ENCODE measurements at places on chromosomes 12 and 14.
A peak's percentile ranks its signal among the peaks of the same experiment; 100 is the strongest.

DNA sequence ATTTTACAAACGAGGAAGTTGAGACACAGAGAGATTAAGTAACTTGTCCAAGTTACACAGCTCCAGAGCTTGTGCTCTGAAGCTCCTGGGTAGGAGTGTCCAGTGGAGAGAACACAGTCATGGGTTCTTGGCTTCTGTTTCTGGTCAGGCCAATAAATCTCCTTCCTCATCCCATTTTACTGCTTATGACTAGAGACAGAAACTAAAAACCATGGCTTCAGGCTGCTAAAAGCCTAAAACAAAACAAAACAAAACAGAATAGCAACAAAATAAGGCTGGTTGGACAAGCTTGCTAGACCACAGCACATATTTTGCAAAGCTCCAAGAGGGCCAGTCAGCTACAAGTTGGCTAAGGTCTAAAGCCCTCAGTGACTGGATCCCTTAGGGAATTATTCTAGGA is 49.8 kb downstream of the PTGER2 start:
- no peak for DNase-seq

DNA sequence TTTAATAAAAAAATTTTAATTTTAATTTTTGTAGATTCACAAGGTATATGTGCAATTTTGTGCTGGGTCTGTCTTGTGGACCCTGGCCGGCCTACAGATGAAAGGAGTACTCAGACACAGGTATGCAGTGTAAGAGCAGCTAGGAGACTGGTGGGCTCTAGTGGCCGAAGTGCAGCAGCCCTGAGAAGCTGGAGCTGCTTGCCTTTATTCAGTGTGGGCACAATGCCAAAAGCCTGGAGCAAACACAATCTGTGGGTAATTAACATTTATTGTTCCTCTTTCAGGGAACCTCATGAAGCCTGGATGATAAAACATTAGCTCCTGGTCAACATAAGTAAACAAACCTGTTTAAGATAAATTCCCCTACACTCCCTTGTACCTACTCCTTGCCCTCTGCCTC is 135.7 kb upstream of the SEL1L start:
- no peak for DNase-seq

- DNase-seq, result no peak
These were observed 17.7 kb downstream of the C12orf71 start for GRCh38 chr12:27064397-27065342.

- DNase-seq, result no peak
These were observed 196.4 kb downstream of the RASSF9 start for GRCh38 chr12:85639834-85640233.

- no peak for DNase-seq
These were observed 21.8 kb upstream of the TRHDE start for GRCh38 chr12:72250346-72250745.

- DNase-seq, result no peak
These were observed 143.6 kb downstream of the DYRK2 start for GRCh38 chr12:67792185-67792584.

DNA sequence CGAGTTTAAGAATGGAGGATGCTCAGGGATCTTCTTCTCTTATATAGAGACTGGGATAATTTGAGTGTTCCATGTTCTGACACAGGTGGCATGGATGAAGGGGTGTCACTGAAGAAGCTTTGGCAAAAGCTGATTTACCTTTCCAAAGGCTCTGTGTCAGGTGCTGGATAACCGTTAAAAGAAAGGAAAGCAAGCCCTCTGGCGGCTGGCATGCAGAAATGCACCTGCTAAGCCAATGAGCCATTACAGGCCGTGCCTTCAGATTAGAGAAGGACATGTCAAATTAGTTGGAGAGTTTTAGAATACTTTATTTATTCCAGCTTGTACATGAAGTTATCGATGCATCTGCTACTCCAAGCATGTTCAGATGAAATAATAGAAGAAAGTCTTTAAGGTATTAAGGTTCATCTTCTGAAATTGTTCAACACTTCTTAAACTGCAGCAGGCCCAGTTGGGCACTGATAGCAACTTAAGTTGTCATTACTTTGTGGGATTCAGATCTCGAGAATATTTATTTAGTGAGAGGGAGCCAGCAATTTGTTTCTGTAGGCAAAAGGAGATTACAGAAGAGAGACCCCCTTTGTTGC is 678.2 kb downstream of the NRXN3 start:
- no peak for DNase-seq

- DNase-seq, result no peak
These were observed 30.4 kb downstream of the KANSL2 start for GRCh38 chr12:48651681-48652080.

DNA sequence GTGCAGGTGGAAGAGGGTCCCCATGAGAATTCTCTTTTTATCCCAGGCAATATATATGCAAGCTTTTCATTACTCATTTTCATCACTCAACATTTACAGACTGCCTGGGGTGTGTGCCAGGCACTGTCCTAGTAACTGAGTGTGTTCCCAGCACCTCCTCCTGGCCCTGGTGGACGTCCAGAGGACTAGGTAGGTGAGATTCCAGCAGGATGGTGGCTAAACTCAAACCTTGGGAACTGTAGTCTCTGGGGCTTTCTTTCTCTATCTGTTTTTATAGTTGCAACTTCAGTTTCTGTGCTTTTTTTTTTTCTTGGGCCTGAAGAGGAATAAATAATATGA is 63.8 kb downstream of the SUSD6 start:
- no peak for DNase-seq

DNA sequence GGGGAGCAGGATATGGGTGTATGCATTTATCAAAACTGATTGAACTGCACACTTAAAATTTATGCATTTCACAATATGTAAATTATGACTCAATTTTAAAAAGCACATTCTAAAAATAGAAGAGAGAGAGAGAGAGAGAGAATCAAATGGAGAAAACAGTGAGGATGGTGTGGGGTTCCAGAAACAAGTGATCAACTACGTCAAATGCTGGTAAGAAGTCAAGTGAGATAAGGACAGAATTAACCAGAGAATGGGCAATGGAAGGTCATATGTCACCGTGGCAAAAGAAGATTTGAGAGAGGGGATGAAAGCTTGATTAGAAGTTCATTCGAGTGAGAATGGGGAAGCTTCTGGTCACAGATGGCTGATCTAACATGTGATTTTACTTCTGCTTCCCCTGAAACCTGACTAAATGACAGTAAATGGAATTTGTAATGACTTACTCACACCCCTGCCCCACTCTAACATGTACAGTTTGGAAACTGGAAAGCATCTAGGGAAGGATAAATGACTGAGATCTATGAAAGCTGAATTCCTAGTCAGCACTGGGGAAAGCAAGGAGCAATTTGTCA is 276.5 kb upstream of the AMIGO2 start:
- peak; percentile 20 for DNase-seq

DNA sequence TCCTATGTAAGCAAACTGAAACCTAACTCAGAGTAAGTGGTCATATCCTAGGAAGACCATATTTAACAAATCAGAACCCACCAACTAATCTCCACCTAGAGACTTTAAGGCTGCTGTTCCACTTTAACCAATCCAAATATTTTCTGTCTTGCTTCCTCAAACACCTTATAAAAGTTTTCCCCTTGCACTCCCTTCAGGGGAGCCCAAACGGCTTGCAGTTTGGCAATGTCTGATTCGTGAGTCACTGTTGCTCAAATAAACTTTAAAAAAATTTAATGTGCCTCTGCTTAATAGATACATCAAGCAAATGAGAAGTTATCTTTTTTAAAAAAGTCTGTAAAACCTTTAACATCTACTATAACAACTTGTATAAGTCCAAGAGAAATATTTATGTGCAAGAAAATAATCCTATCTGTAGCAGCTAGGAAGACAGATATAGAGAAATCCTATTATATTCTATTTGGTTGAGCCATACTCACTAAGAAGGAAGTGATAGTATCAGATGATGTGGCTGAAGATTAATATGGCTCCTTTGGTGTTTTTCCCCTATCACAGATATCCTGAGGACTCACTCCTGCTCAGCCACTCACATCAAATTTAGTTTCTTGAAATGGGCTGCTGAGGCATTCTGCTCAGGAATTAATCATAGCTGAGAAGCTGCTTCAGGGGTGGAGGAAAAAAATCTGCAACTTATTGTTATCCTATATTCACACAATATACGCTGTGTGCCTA is 65.1 kb upstream of the DUSP6 start:
- DNase-seq, result no peak

DNA sequence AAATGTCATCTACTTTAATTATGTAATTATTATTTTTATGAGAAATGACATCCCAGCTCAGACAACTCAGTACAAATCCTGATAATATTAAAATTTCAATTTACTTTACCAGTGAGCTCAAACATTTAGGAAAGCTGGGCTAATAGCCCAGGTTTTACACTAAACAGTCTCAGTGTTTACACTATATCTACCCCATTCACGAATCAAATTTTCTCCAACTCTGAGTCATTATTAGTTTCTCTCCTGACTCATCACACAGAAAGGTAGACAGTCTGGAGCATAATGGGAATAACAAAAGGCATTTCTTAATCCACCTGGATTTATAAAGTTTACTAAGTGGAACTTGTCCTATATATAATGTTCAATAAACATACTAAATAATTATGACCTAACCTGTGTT is 5.7 kb downstream of the PAWR start:
- no peak for DNase-seq

DNA sequence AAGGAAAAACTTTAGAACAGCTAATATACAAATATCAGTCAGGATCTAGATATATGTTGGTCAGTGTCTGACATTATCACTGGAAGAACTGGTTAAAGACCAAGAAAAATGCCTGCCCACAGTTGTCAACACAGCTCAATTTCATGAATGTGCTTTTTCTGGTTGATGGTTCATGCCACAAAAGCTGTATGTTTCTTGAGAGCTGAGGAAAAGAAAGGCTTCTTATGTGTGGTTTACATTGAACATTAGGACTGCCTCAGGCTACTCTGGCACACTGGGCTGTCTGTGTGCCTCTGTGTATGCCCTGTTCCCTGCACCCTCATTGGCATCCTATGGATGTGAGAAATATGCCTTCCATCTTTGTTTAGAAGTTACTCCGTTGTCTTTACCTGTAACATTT is 218.8 kb upstream of the RGS6 start:
- DNase-seq, result no peak

DNA sequence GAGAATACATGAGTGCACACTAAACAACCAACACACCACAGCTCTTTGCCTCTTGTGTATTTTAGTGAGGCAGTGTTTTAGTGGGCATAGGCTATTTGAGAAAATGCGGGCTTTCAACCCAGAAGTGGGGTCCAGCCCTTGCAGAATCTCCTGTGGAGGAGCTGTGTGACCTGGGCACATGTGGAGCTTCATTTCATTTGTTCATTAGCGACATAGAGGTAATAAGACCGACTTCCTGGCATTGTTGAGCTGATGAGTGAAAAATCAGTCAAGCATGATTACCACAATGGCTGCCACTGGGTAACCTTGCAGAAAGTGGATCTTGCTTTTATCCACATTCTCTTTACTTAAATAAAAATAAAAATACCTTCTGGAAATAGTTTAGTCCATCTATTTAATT is 923.5 kb downstream of the BCL11B start:
- no peak for DNase-seq

DNA sequence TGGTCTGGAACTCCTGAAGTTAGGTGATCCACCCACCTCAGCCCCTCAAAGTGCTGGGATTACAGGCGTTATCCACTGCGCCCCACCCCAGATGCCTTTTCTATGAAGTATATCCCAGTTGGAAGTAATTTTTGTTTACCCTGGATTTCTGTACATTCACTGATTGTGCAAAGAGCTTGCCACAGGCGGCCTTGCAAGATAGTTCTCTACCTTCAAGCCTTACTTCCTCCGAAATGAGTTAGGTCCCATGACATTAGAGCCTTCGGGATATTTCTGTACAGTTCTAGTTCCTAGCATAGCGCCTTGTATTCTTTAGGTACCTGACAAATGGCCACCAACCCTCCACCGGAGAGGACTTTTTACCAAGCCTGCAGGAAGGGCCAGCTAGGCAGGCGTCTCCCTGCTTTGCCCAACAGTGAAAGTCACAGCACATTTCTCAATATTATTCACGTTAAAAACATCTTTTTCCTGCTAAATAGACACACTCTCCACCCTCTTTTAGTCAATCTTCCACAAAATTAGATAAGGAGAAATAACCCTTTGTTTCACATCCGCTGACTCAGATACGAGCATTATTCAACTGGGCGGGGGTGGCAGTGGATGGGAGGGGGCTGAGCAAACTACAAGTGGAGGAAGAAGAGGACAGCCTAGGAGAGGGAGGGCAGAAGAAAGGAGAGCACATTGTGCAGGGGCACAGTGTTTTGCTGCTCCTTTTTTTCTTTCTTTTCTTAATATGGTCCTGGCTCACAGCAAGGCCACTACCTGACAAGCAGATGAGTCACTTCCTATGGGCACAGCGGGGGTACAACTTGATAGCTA is 40.0 kb upstream of the CAPRIN2 start:
- no peak for DNase-seq

- DNase-seq, result peak; percentile 65
These were observed 1101.2 kb upstream of the TMEM132C start for GRCh38 chr12:127165567-127166392.

Data from lower leg skin (tissue), 4 donors.